Activated naive CD8-positive, alpha-beta T cell treated with anti-CD3 and anti-CD28 coated beads for 36 hours (primary cell): ENCODE measurements at places on chromosomes 16 and 17. TPM values are rescaled to one million over a fixed set of nuclear protein-coding genes. Genes with fewer than 3 reads are reported as not detected.

Gene MSL1
- total RNA-seq: 66.7 TPM

Gene CAVIN1
- total RNA-seq: 1.7 TPM

Gene MAZ
- 438 TPM for total RNA-seq

Gene GP1BA
- not detected for total RNA-seq

Gene KCNAB3
- 7.5 TPM for total RNA-seq

Gene SNRNP25
- total RNA-seq: 98.4 TPM
